ENCODE measurements at places on chromosomes 7 and 10. TPM values are rescaled to one million over a fixed set of nuclear protein-coding genes. Genes with fewer than 3 reads are reported as not detected.

- no peaks in the 10 kb centered on the region for H3K27me3 ChIP-seq
- no peak overlapping the region for H3K4me3 ChIP-seq
- DNase-seq = no peak
- H3K36me3 ChIP-seq = no peaks in the 10 kb centered on the region
Observed at GRCh38 chr7:49643321-49643720, 130.1 kb upstream of the VWC2 start.

DNA sequence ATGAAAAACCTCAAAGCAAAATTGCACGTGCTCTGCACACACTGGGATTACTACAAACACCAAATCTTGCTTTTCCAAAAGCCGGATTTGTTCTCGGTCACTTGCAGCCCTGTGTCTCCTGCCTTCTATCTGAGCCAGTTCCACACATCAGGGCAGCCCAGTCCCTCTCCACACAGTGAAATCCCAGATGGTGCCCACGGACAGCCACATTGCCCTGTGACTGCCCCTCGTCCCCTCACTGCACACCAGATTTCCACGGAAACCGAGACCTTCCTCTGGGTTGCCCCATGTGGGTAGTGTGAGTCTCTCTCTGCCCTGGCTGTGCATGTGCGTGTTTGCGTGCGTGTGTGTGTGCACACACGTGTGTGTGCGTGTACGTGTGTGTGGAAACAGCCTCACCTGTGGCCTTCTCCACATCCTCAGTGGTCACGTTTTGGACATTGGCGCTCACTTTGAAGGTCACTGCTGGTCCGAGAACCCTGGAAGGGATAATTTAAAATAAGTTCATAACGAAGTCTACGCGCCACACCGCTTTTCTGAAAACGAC lies 506.7 kb downstream of the PTPRN2 start:
- H3K36me3 ChIP-seq = peaks cover 2% of the 10 kb centered on the region
- H3K27ac ChIP-seq = no peak overlapping the region
- H3K4me3 ChIP-seq = no peak overlapping the region
- no peak for DNase-seq

DNA sequence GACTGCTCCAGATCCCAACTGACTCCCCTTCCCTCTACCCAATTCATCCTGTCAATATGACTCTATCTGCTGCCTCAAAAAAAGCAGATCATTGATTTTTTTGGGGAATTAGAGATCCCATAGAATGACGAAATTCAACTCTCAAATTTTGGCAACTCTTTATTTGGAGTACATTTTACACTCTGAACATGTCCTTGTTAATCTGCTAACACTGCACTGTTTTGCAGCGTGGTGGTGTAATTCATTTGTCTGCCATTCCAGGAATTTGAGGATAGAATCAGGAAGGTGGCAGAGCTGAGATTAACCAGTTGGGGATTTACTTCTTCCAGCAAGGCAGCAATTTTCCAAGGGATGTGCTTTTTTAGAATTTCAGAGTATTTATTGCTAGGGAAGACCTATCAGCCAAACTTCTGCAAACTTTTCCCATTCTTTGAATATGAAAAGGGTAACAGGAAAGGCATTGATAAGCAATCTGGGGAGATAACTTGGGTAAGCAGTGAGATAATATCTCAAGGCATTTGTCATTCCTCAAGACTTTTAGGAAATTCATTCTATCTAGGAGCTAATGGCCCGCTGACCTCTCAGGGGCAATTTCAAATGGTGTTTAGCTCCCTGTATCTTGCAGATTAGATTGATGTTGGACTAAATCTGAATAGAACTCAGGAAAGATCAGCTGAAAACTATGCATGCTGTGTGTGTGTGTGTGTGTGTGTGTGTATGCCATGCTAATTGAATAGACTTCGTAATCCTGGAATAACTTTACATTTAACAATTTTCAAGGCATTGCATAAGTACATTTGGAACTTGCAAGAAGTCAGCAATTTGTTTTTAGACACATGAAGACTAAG lies 9.7 kb downstream of the BAMBI start:
- H3K36me3 ChIP-seq = no peaks in the 10 kb centered on the region
- peaks cover 23% of the 10 kb centered on the region for H3K27me3 ChIP-seq
- no peak for DNase-seq
- no peaks in the 10 kb centered on the region for H3K4me1 ChIP-seq
- no peak overlapping the region for H3K4me3 ChIP-seq

- H3K4me3 ChIP-seq = no peak overlapping the region
- H3K36me3 ChIP-seq = no peaks in the 10 kb centered on the region
- no peaks in the 10 kb centered on the region for H3K27me3 ChIP-seq
- H3K4me1 ChIP-seq = no peaks in the 10 kb centered on the region
Observed at GRCh38 chr7:115693779-115694178, 336.8 kb downstream of the TFEC start.

DNA sequence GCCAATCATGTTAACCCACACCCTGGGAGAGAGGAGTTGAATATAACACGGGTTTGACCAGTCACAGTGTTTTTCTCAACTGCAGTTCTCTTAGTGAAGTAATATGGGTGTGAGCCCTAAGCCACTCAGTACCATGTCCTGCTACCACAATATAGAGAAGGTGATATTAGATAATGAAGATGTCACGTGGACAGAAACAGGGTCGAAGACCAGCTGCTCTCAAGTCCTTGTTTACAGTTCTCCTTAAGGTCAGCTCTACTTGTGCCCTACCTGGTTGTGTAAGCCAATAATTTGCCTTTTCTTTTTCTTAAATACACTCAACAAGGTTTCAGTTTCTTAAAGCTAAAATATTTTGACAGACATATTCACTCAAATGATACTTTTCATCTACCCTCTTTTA lies 128.3 kb upstream of the POT1 start:
- no peak for DNase-seq
- peaks cover 3% of the 10 kb centered on the region for H3K27me3 ChIP-seq
- H3K36me3 ChIP-seq = no peaks in the 10 kb centered on the region

DNA sequence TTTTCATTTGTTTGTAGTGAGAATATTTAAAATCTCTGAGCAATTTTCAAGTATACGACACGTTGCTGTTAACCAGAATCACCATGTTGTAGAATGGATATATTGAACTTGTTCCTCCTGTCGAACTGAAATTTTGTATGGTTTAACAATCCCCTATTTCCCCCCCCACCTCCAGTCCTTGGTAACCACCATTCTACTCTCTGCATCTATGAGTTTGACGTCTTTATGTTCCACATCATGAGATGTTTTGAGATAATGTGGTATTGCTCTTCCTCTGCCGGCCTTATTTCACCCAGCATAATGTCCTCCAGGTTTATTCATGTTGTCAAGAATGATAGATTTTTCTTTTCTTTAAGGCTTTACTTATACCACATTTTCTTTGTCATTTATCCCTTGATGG lies 17.4 kb upstream of the PRKCQ start:
- H3K4me3 ChIP-seq = peak overlapping the region; percentile 71
- H3K4me1 ChIP-seq = peaks cover 89% of the 10 kb centered on the region
- no peaks in the 10 kb centered on the region for H3K27me3 ChIP-seq
- DNase-seq = no peak
- peaks cover 27% of the 10 kb centered on the region for H3K36me3 ChIP-seq

DNA sequence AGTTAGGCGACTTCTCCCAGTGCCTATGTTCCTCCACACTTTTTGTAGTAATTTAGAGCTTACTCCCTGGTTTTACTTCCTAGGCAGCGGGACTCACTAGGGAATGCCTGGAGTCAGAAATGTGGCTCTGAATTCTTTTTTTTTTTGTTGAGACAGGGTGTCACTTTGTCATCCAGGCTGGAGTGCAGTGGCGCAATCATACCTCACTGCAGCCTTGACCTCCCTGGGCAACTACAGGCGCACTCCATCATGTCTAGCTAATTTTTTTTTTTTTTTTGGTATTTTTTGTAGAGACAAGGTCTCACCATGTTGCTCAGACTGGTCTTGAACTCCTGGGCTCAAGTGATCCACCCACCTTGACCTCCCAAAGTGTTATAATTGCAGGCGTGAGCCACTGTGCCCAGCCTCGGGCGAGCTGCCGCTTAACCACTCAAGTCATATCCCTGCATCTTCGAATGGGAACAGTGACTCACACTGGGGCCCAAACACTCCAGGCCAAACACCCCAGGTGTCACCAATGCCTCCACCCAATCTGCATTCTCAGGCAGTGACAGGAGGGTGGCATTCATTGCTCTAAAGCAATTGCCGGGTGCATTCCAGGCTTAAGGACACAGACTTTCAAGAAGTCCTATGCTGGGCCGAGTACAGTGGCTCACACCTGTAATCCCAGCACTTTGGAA lies 19.6 kb downstream of the RGS10 start:
- no peak for DNase-seq
- H3K4me1 ChIP-seq = peaks cover 43% of the 10 kb centered on the region
- H3K36me3 ChIP-seq = peaks cover 43% of the 10 kb centered on the region
- H3K4me3 ChIP-seq = no peak overlapping the region
- H3K27ac ChIP-seq = no peak overlapping the region

GRCh38 chr10:33337326-33337957 lies 3.0 kb upstream of the NRP1 start:
- H3K27ac ChIP-seq = no peak overlapping the region
- DNase-seq = no peak
- H3K4me3 ChIP-seq = peak overlapping the region; percentile 46
- peaks cover 47% of the 10 kb centered on the region for H3K27me3 ChIP-seq

- H3K36me3 ChIP-seq = peaks cover 30% of the 10 kb centered on the region
- H3K27me3 ChIP-seq = no peaks in the 10 kb centered on the region
- H3K27ac ChIP-seq = peak overlapping the region; percentile 45
- no peak for DNase-seq
Observed at GRCh38 chr7:44646176-44646920, 39.9 kb downstream of the OGDH start.

GRCh38 chr10:69180525-69181204 lies 631 bp downstream of the SUPV3L1 start:
- H3K27me3 ChIP-seq = no peaks in the 10 kb centered on the region
- H3K4me3 ChIP-seq = peak overlapping the region; percentile 91
- peaks cover 2% of the 10 kb centered on the region for H3K36me3 ChIP-seq
- no peak for DNase-seq
- peak overlapping the region; percentile 100 for H3K27ac ChIP-seq
- peaks cover 34% of the 10 kb centered on the region for H3K4me1 ChIP-seq

- H3K36me3 ChIP-seq = no peaks in the 10 kb centered on the region
- no peak for DNase-seq
- H3K4me3 ChIP-seq = no peak overlapping the region
Observed at GRCh38 chr7:15684871-15685270, 1.6 kb downstream of the MEOX2 start.

GRCh38 chr7:13542451-13542850 lies 447.0 kb downstream of the ETV1 start:
- H3K27me3 ChIP-seq = no peaks in the 10 kb centered on the region
- DNase-seq = no peak
- no peaks in the 10 kb centered on the region for H3K36me3 ChIP-seq
- H3K27ac ChIP-seq = no peak overlapping the region

DNA sequence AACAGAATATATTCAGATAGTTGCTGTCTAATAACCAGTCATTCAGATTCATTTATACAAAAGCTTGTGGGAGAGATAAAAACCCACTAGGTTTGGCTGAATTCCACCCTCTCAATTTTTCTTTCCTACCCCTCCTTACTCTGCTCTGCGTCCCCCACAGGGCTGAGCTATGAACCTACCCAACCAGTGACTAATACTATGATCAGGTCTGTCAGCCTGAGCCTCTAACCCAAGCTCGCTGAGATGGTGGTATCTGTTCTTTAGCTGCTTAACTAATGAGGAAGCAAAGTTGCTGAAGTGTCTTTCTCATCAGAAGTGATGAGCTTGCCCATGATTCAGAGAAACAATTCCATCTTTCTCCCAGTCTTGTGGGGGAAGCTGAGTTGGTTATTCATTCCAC lies 248.7 kb upstream of the GPR26 start:
- H3K27ac ChIP-seq = no peak overlapping the region
- no peak for DNase-seq
- H3K4me3 ChIP-seq = no peak overlapping the region
- peaks cover 4% of the 10 kb centered on the region for H3K27me3 ChIP-seq
- no peaks in the 10 kb centered on the region for H3K36me3 ChIP-seq

- DNase-seq = no peak
- H3K27ac ChIP-seq = peak overlapping the region; percentile 95
- H3K27me3 ChIP-seq = no peaks in the 10 kb centered on the region
- H3K36me3 ChIP-seq = peaks cover 11% of the 10 kb centered on the region
Observed at GRCh38 chr10:96585736-96586418, 935 bp downstream of the TM9SF3 start.

- no peak for DNase-seq
- no peak overlapping the region for H3K4me3 ChIP-seq
- H3K36me3 ChIP-seq = no peaks in the 10 kb centered on the region
- H3K27ac ChIP-seq = no peak overlapping the region
Observed at GRCh38 chr10:86374664-86375063, 8.1 kb upstream of the GRID1 start.

DNA sequence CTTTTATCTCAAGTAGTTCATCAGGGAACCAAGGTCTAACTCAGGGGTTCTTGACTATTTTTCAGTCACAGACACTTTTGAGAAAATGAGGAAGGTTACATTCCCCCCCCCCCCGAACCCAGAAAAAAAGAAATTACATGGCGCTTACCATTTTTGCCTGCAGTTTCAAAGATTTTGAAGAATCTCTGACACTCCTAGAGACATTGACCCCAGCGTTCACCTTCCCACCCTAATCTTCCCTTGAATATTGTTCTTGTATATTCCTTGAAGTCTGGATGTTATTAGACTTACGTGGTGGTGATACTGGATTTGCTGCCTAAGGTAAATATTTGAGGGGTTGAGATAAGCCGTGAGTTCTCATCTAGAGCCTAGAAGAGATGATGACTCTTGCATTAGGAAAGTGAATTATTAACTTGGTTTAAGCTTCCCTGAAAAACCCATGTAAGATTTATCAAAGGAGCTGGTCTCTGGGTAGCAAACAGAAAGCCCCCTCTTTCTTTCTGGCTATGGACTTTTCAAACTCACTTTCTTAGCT lies 245.7 kb upstream of the FOXK1 start:
- no peaks in the 10 kb centered on the region for H3K36me3 ChIP-seq
- no peaks in the 10 kb centered on the region for H3K4me1 ChIP-seq
- no peak for DNase-seq

- H3K4me3 ChIP-seq = no peak overlapping the region
- H3K27me3 ChIP-seq = no peaks in the 10 kb centered on the region
- no peak overlapping the region for H3K27ac ChIP-seq
- DNase-seq = no peak
- no peaks in the 10 kb centered on the region for H3K36me3 ChIP-seq
Observed at GRCh38 chr10:19767876-19768275, 48.4 kb upstream of the PLXDC2 start.

- H3K27ac ChIP-seq = no peak overlapping the region
- no peaks in the 10 kb centered on the region for H3K4me1 ChIP-seq
- no peaks in the 10 kb centered on the region for H3K27me3 ChIP-seq
- H3K36me3 ChIP-seq = no peaks in the 10 kb centered on the region
Observed at GRCh38 chr7:11742496-11742895, 89.5 kb downstream of the THSD7A start.

GRCh38 chr10:103120977-103121735 lies 71.9 kb downstream of the NT5C2 start:
- H3K36me3 ChIP-seq = peaks cover 9% of the 10 kb centered on the region
- H3K27me3 ChIP-seq = no peaks in the 10 kb centered on the region
- no peak overlapping the region for H3K4me3 ChIP-seq

GRCh38 chr10:43254881-43255633 lies 11.8 kb downstream of the RASGEF1A start:
- peak; percentile 29 for DNase-seq
- no peak overlapping the region for H3K27ac ChIP-seq
- peaks cover 4% of the 10 kb centered on the region for H3K27me3 ChIP-seq
- peaks cover 10% of the 10 kb centered on the region for H3K4me1 ChIP-seq

GRCh38 chr10:100338434-100339036 lies 8.5 kb upstream of the SCD start:
- H3K4me3 ChIP-seq = no peak overlapping the region
- H3K27ac ChIP-seq = peak overlapping the region; percentile 62
- H3K36me3 ChIP-seq = no peaks in the 10 kb centered on the region
- H3K27me3 ChIP-seq = no peaks in the 10 kb centered on the region
- peaks cover 15% of the 10 kb centered on the region for H3K4me1 ChIP-seq

Gene OLAH
- total RNA-seq = 0.61 TPM

Gene CPN1
- total RNA-seq = not detected

Gene PIP4K2A
- total RNA-seq = 179 TPM

Gene PKD2L1
- not detected for total RNA-seq

Gene HMX2
- total RNA-seq = not detected

Measured in activated naive CD8-positive, alpha-beta T cell treated with anti-CD3 and anti-CD28 coated beads, Interleukin-2, amount 10 ng/mL, durations not matched to agents 7 days and 5 days (primary cell).